ENCODE measurements at places on chromosomes 2 and 18.

DNA sequence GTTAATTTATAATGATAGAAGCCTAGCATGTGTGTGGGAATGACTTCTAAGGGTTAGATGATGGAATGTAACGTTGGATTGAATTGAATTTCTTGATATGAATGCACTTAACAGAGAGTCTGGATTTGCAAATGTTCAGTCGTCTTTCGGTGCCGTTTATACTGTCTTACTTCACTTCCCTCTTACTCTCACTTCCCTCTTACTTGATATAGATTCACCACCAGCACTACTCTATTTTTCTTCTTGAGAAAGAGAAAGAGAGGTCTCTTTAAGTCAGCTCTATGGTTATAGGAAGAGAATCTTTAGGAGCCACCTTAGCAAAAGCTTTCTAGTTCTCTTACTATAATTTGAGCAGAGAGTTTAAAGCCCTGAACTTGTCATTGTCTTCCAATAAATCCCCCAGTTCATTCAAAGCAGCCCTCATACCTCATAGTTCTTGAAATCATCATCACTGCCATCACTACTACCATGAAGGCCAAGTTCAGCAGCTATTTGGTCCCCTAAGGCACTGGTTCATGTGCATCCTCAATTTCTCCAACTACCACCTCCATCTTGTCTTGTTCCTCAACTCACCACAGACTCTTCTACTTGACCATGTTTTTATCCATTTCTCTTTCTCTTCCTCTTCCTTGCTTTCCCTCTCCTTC lies 501.7 kb upstream of the TCF4 start:
- DNase-seq = no peak

DNA sequence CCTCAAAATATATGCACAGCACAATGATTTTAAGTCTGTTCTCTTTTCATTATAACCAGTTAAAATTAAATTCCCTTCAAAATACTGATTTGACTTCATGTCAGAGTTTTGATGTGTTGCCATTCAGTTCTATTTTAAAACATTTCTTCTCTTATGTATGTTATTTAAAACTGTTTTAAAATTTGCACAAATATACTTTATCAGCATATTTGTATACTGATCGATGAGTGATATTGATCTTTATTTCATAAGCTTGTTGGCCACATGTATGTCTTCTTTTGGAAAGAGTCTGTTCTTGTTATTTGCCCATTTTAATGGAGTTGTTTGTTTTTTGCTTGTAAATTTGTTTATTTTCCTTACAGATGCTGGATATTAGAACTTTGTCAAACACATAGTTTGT lies 496.3 kb upstream of the VWC2L start:
- no peak for DNase-seq

GRCh38 chr2:198173242-198173641 lies 368.8 kb downstream of the PLCL1 start:
- DNase-seq = no peak

GRCh38 chr18:63292831-63293683 lies 26.5 kb downstream of the BCL2 start:
- no peak for DNase-seq

DNA sequence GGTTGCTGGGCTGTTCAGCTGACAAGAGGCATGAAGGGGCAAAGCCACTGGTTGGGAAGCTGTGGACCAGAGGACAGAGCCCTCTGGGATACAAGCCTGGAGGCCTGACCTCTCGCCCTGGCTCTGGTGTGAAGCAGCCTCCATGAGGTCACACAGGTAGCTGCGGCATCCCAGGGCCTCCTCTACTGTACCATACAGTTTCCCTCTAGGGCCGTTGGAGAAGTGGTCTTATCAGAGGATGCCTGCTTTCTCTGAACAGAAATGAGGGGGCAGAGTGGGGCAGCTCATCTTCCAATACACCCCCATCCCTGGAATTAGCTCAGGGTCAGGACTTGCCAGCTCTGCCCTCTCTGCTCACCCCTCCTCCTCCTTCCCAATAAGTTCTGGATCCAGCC lies 135.1 kb upstream of the SMAD2 start:
- no peak for DNase-seq

GRCh38 chr2:105773568-105773967 lies 28.9 kb downstream of the NCK2 start:
- DNase-seq = no peak

GRCh38 chr18:36665952-36666351 lies 162.8 kb downstream of the TPGS2 start:
- no peak for DNase-seq

- no peak for DNase-seq
These were observed 149.2 kb downstream of the DYSF start for GRCh38 chr2:71602581-71602980.

- no peak for DNase-seq
These were observed 1274.5 kb upstream of the TMEFF2 start for GRCh38 chr2:193469251-193469650.

- no peak for DNase-seq
These were observed 610.2 kb upstream of the SYT4 start for GRCh38 chr18:43887491-43887890.

DNA sequence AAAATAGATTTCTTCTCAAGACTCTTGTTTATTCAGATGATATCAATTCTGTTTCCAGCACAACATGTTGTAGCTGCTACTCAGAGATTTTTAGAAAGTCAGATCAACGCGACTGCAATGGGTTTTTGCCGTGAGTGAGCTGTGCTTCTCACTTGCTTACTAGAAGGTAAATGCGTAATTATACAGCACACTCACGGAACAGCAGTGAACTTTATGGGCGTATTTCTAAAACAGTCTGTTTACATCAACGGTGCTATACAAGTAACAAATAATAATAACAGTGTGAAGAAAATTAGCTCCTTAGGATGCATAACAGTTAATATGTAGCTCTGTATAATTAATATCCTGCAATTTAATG lies 533.6 kb downstream of the RNF144A start:
- no peak for DNase-seq

DNA sequence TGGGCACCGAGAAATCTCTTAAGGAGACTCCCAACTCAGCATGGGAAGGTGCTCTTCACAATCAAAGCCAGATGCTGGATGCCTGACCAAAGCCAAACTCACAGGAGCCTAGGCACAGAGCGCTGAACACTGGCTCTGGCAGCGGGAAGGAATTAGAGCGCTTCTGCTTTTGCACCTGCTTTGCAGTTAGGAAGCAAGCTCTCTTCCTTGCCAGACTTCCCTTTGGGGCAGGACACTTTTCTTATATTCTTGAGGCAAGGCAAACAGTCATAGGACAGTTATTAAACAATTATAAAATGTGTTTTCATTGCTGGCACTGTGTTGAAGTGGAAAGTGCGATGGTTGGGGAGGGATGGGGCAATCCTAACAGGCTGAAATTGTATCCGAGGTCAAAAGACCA lies 79.6 kb upstream of the DNMT3A start:
- DNase-seq = no peak

- no peak for DNase-seq
These were observed 24.7 kb downstream of the CYP27C1 start for GRCh38 chr2:127195140-127196074.

All from thoracic aorta (tissue), 2 donors.